CD4-positive, alpha-beta T cell (primary cell): ENCODE measurements at places on chromosomes 16 and 17. TPM values are rescaled to one million over a fixed set of nuclear protein-coding genes. Genes with fewer than 3 reads are reported as not detected.
A peak's percentile ranks its signal among the peaks of the same experiment; 100 is the strongest.

DNA sequence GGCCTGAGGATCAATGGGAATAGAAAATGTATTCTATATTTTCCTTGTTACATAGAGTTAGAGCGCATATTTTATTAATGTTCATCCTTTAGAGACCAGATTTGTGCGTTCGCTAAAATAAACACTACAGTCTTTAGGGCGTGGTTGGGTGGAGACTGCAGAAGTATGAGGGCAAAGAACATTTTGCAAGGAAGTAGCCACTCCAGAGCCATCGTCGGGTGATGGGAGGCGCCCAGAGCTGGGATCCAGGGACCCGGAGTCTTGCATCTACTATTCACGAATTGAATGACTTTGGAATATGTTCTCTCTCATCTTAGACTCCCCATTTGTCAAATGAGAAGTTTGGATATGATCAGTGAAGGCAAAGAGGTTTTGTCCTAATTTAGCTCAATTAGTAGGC lies 154.2 kb upstream of the IRX6 start:
- no peaks in the 10 kb centered on the region for H3K36me3 ChIP-seq
- peaks cover under 1% of the 10 kb centered on the region for H3K27me3 ChIP-seq
- H3K4me3 ChIP-seq: no peak overlapping the region
- H3K27ac ChIP-seq: no peak overlapping the region
- no peak for DNase-seq
- no peaks in the 10 kb centered on the region for H3K4me1 ChIP-seq

GRCh38 chr16:8845699-8846298 lies 23.0 kb downstream of the CARHSP1 start:
- H3K4me1 ChIP-seq: peaks cover 9% of the 10 kb centered on the region
- H3K27me3 ChIP-seq: no peaks in the 10 kb centered on the region
- DNase-seq: no peak
- H3K27ac ChIP-seq: no peak overlapping the region
- H3K4me3 ChIP-seq: no peak overlapping the region
- peaks cover 20% of the 10 kb centered on the region for H3K36me3 ChIP-seq

- no peaks in the 10 kb centered on the region for H3K4me1 ChIP-seq
- H3K4me3 ChIP-seq: no peak overlapping the region
- no peak overlapping the region for H3K27ac ChIP-seq
- H3K36me3 ChIP-seq: no peaks in the 10 kb centered on the region
- DNase-seq: no peak
Observed at GRCh38 chr16:7158481-7158880, 174.2 kb upstream of the RBFOX1 start.

DNA sequence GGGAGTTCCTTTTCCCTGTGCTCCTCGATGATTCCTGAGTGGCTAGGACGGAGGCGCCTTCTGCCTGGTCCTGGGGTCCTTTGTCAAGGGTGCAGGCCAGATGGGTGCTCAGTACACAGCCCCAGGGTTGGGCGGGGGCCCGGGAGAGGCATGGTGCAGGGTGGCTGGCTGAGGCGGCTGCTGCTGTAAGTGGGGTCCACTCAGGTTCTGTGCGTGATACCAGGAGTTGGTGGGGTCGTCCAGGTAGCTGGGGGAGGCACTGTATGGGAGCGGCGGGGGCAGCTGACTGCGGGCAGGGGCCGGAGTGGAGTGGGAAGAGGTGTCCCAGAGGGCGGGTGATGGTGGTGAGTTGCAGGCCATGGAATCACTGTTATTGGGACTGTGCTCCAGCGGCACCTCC lies 3.6 kb downstream of the DLX3 start:
- no peaks in the 10 kb centered on the region for H3K36me3 ChIP-seq
- no peak overlapping the region for H3K27ac ChIP-seq
- peaks cover 90% of the 10 kb centered on the region for H3K27me3 ChIP-seq
- H3K4me1 ChIP-seq: peaks cover 37% of the 10 kb centered on the region
- no peak for DNase-seq

GRCh38 chr16:62041401-62041800 lies 5.2 kb upstream of the CDH8 start:
- H3K4me1 ChIP-seq: no peaks in the 10 kb centered on the region
- no peak for DNase-seq
- no peaks in the 10 kb centered on the region for H3K27me3 ChIP-seq
- no peak overlapping the region for H3K27ac ChIP-seq

DNA sequence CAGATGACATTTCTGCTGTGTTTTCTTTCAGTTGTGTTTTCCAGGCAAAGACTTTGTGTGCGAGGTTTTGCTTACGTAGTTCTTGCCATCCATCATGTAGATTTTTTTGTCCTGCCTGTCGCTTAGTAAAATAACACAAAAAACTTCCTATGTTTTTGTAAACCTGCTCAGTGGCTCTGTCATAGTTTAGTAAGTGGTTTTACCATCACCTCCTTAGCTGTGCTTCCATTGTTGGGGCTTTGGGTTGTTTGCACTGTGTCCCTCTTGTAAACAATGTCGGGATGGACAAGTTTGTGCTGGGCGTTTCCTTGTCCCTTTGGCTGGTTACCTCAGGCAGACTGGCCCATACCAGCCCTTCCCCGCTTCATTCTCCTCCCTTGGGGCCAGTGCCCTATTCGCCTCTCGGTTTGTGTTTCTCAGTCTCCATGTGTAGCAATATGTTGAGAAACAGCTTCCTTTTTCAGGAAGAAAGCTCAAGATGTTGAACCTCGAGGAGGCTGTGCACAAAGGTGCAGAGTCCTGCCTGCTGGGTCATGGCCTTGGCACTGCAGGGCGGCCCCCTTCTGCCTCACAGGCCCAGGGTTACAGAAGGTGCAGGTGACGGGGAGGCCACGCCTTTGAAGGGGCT lies 74.6 kb downstream of the KSR1 start:
- no peak for DNase-seq
- H3K4me3 ChIP-seq: no peak overlapping the region
- peaks cover 11% of the 10 kb centered on the region for H3K4me1 ChIP-seq
- H3K27me3 ChIP-seq: no peaks in the 10 kb centered on the region
- H3K36me3 ChIP-seq: no peaks in the 10 kb centered on the region

DNA sequence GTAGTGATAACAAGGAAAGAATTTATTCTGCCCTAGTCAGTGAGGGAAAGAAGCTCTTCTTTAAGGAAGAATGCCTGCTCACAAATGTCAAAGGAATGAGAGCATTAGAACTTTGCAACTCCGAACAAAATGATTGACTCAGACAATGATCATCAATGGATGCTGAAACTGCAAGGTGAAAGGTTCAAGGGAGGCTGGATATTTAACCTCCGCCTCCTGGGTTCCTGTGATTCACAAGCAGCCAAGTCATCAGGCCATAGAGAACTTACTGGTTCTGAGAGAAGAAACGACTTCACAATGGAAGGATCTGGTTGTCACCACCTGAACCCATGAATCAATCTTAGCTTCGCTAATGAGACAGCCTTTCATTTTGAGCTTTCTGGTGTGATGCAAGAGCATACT lies 16.0 kb upstream of the SCNN1B start:
- DNase-seq: no peak
- no peak overlapping the region for H3K4me3 ChIP-seq

DNA sequence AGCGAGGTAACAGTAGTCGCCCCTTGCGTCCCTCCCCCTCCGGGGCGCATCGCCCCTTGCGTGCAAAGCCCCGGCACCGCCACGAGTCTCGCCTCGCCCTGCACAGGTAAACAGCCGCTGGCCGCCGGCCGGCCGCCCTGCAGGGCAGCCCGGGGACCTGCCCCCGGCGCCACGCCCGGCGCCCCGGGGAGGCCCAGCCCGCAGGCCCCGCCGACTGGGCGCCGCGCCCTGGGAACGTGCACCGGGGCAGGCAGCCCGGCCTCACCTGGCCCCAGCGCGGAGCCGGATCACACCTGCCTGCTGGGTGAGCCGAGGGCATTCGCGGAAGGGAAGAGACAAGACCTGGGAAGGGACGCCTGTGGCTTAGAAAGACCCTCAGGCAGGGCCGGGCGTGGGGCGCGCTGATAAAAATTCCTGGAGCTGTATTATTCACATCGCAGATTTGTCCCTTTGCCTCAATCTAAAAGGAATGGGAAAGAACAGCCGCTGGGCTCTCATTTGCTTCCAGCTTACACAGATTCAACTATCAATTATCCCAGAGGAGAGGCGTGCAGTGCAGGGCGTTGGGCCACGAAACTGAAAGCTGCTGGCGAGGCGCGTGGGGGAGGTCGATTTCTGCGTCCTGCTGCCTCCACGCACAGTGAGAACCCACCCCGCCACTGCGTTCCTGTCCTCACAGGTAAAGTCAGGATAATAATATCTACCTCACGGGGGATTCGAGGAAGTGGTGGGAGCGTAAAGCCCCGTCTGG lies 451.9 kb downstream of the SLC39A11 start:
- peaks cover 5% of the 10 kb centered on the region for H3K4me1 ChIP-seq
- no peak overlapping the region for H3K4me3 ChIP-seq
- H3K27ac ChIP-seq: no peak overlapping the region
- no peaks in the 10 kb centered on the region for H3K27me3 ChIP-seq
- no peaks in the 10 kb centered on the region for H3K36me3 ChIP-seq
- no peak for DNase-seq

- H3K4me1 ChIP-seq: peaks cover 84% of the 10 kb centered on the region
- H3K27me3 ChIP-seq: no peaks in the 10 kb centered on the region
- H3K27ac ChIP-seq: peak overlapping the region; percentile 74
- DNase-seq: peak; percentile 88
- peaks cover 3% of the 10 kb centered on the region for H3K36me3 ChIP-seq
Observed at GRCh38 chr16:3059041-3059722, 6.3 kb upstream of the IL32 start.

GRCh38 chr17:57999496-58000017 lies 7.5 kb downstream of the SRSF1 start:
- no peaks in the 10 kb centered on the region for H3K27me3 ChIP-seq
- H3K36me3 ChIP-seq: peaks cover 43% of the 10 kb centered on the region
- H3K4me3 ChIP-seq: no peak overlapping the region
- DNase-seq: peak; percentile 79

DNA sequence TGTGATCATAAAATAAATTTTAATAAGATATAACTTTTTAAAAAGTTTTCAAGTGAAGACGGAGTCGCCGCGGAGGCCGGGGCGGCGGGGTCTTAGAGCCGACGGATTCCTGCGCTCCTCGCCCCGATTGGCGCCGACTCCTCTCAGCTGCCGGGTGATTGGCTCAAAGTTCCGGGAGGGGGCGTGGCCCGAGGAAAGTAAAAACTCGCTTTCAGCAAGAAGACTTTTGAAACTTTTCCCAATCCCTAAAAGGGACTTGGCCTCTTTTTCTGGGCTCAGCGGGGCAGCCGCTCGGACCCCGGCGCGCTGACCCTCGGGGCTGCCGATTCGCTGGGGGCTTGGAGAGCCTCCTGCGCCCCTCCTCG lies at the start of gene FOXC2:
TSS of gene FOXC2 (plus strand) at position 229 of the 365 bp plus-strand sequence. CDS start 507 bp downstream, outside the sequence.
- no peak within 1 kb of the TSS for H3K27ac ChIP-seq
- no peak within 1 kb of the TSS for H3K4me3 ChIP-seq
- H3K4me1 ChIP-seq: peaks cover 31% of the 10 kb centered on the region
- H3K27me3 ChIP-seq: peaks cover 77% of the 10 kb centered on the region
- DNase-seq: peak; percentile 21

GRCh38 chr17:40303009-40303657 lies 5.8 kb upstream of the RARA start:
- no peaks in the 10 kb centered on the region for H3K36me3 ChIP-seq
- DNase-seq: no peak
- no peaks in the 10 kb centered on the region for H3K27me3 ChIP-seq
- peaks cover 33% of the 10 kb centered on the region for H3K4me1 ChIP-seq
- H3K27ac ChIP-seq: no peak overlapping the region
- no peak overlapping the region for H3K4me3 ChIP-seq

DNA sequence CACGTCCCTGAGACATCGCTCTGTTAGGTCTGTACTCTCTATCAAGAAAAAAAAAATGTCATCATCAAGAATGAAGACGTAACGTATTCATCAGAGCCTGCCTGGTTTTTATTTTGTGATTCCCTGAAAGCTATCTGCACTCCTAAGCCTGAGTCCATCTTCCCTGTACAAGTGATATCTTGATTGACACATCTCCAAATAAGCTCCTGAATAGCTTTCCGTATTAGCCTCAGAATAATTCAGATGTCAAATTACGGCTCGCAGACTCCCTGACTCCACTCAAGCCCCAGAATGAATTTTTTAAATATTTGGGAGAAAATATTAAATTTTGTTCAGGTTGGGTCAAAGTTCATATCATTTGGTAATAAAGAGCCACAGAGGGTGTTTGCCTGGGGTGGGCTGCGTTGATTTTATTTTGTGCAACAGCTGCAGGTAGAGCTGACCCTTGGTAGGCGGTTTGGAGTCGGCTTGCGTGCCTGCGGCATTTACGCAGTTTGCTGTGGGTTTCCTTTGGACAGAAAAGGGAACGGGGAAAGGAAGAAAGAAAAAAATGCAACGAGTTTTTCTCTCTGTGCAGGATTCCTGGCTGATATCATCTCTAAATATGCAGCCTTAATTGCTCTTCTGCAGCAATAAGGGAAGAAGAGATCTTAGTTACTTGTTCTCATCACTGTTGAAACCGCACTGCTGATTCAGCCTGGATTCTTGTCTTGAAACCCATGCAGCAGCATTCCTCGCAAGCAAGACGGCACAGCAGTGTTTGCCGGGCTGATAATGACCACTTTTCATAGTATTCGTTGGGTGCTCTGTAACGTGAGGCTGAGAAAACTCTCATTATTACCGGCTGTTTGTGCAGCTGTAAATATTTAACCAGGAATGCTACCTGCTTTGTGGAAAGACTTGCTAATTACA lies 114.7 kb downstream of the IRX3 start:
- H3K4me1 ChIP-seq: no peaks in the 10 kb centered on the region
- H3K4me3 ChIP-seq: no peak overlapping the region
- no peak overlapping the region for H3K27ac ChIP-seq

GRCh38 chr17:2564877-2565276 lies 28.6 kb upstream of the PAFAH1B1 start:
- no peak overlapping the region for H3K27ac ChIP-seq
- no peaks in the 10 kb centered on the region for H3K36me3 ChIP-seq
- H3K4me1 ChIP-seq: peaks cover 4% of the 10 kb centered on the region
- no peak for DNase-seq

DNA sequence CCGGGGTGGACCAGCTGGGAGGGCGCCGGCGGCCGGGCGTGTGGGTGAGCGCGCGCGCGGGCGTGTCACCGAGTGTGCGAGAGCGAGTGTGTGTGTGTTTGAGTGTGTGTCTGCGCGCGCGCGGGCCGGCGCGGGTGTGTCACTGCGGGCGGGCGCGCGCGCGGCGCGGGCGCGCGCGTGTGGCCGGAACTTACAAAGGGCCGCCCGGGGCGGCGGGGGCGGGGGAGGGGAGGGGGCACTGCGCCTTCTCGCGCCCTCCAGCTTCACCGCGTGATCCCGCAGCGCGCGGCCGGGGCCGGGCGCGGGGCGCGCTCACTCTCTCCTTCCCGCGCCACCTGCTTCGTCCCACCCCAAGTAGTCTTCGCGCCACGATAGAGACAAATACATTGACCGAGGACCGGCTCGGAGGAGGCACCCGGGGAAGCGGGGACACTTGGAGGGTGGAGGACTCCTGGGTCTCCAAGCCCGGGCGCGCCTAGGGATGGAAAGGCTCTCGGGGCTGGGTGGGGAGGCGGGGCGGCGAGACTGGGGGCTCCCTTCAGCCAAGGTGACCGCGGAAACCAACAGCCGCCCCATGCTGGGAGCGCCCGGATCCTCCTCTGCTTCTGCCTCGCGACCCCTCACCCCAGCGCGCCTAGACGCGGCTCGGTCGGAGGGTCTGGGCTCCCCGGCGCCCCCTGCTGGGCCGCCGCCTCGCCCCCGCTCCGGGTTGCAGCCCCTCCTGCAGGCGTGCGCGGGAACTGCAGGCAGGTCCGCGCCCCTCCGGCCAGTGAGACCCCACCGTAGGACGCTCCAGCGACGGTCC lies at the start of gene SRCIN1:
TSS of gene SRCIN1 (minus strand) at position 112 of the 805 bp plus-strand sequence. CDS start 247 bp downstream, outside the sequence.
- no peaks in the 10 kb centered on the region for H3K36me3 ChIP-seq
- peaks cover 16% of the 10 kb centered on the region for H3K4me1 ChIP-seq
- DNase-seq: peak; percentile 70
- peaks cover 85% of the 10 kb centered on the region for H3K27me3 ChIP-seq
- H3K27ac ChIP-seq: no peak within 1 kb of the TSS
- peak within 1 kb of the TSS; percentile 48 for H3K4me3 ChIP-seq

The SULT1A4 gene
- total RNA-seq: 1.1 TPM

The RPH3AL gene
- 2.4 TPM for total RNA-seq

The CD300E gene
- 0.98 TPM for total RNA-seq

The QRICH2 gene
- 1.8 TPM for total RNA-seq

The RND2 gene
- 0.28 TPM for total RNA-seq

The NME1 gene
- total RNA-seq: 11.0 TPM

The KRTAP1-5 gene
- total RNA-seq: not detected

The CFAP97D1 gene
- not detected for total RNA-seq

The ANKS4B gene
- not detected for total RNA-seq
